Natural killer cell (primary cell): ENCODE measurements at places on chromosomes 16 and 17. TPM values are rescaled to one million over a fixed set of nuclear protein-coding genes. Genes with fewer than 3 reads are reported as not detected.

GRCh38 chr17:4477255-4477791 is 21.4 kb upstream of the SPNS2 start:
- DNase-seq, result no peak
- no peaks in the 10 kb centered on the region for H3K27me3 ChIP-seq
- no peak overlapping the region for H3K4me3 ChIP-seq

GRCh38 chr17:49777563-49777962 is 10.9 kb upstream of the KAT7 start:
- H3K36me3 ChIP-seq, result no peaks in the 10 kb centered on the region
- H3K4me1 ChIP-seq, result no peaks in the 10 kb centered on the region
- H3K27me3 ChIP-seq, result no peaks in the 10 kb centered on the region
- H3K27ac ChIP-seq, result no peak overlapping the region
- no peak overlapping the region for H3K4me3 ChIP-seq

DNA sequence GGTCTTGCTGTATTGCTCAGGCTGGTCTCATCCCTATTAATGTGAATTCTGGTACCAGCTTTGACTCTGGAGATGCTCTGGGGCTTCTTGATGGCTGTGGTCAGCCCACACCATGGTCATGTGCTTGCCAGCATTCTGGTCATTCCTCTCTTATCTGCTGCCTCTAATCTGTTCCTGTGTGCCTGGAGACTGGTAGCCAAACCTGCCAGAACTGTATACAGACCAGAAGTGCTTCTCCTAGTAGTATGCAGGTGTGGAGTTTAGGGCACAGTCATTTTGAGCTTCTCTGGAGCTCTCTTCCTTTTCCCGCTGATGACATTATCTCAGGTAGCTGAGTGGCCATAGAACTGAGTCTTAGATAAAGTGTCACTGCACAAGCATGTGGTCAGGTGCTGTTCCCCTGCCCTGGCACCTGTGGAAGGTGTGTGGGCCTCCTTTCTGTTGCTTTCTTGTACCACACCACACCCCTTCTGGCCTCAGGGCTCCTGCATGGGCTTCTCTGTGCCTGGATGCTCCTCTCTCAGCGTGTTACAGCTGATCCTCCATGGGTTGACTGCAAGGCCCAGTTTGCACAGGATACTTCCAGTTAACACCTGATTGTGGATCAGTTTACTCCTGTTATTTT is 162.7 kb downstream of the SPECC1 start:
- H3K4me3 ChIP-seq, result no peak overlapping the region
- no peaks in the 10 kb centered on the region for H3K4me1 ChIP-seq
- no peaks in the 10 kb centered on the region for H3K36me3 ChIP-seq
- no peak for DNase-seq
- no peaks in the 10 kb centered on the region for H3K27me3 ChIP-seq

- no peak overlapping the region for H3K4me3 ChIP-seq
- peaks cover 7% of the 10 kb centered on the region for H3K27me3 ChIP-seq
- no peak overlapping the region for H3K27ac ChIP-seq
- H3K36me3 ChIP-seq, result no peaks in the 10 kb centered on the region
- DNase-seq, result no peak
- peaks cover 12% of the 10 kb centered on the region for H3K4me1 ChIP-seq
Observed at GRCh38 chr16:54370278-54371040, 83.9 kb upstream of the IRX3 start.

The SHISA6 gene
- total RNA-seq, result not detected
